ENCODE measurements at places on chromosomes 12 and 14. TPM values are rescaled to one million over a fixed set of nuclear protein-coding genes. Genes with fewer than 3 reads are reported as not detected.

NOVA1 gene
- 4.6 TPM for total RNA-seq

BEGAIN gene
- total RNA-seq, result 7.2 TPM

KLRB1 gene
- not detected for total RNA-seq

PCED1B gene
- total RNA-seq, result 44.4 TPM

SLC17A8 gene
- not detected for total RNA-seq

C12orf54 gene
- total RNA-seq, result not detected

FITM1 gene
- 0.07 TPM for total RNA-seq

RBP5 gene
- total RNA-seq, result not detected

BHLHE41 gene
- 0.66 TPM for total RNA-seq

NRL gene
- 0.92 TPM for total RNA-seq

EML1 gene
- 38.0 TPM for total RNA-seq

OAS1 gene
- total RNA-seq, result 56.9 TPM

DAO gene
- not detected for total RNA-seq

FOXN4 gene
- total RNA-seq, result 0.06 TPM

KRT78 gene
- not detected for total RNA-seq

RPGRIP1 gene
- total RNA-seq, result 0.23 TPM

KRT6A gene
- total RNA-seq, result 1.4 TPM

MANSC1 gene
- total RNA-seq, result 3.9 TPM

MGP gene
- total RNA-seq, result not detected

ANO6 gene
- 69.2 TPM for total RNA-seq

SMIM41 gene
- not detected for total RNA-seq

TMTC2 gene
- total RNA-seq, result 1.1 TPM

TMEM132D gene
- total RNA-seq, result not detected

P2RX2 gene
- not detected for total RNA-seq

KCNMB4 gene
- total RNA-seq, result 0.47 TPM

PPM1H gene
- total RNA-seq, result 7.1 TPM

ETFBKMT gene
- total RNA-seq, result 0.96 TPM

EFS gene
- not detected for total RNA-seq

KRT79 gene
- 0.05 TPM for total RNA-seq

PPP1R36 gene
- 0.14 TPM for total RNA-seq

SPIC gene
- not detected for total RNA-seq

C12orf42 gene
- total RNA-seq, result not detected

DPPA3 gene
- not detected for total RNA-seq

DNAJC22 gene
- 20.7 TPM for total RNA-seq

KRT2 gene
- not detected for total RNA-seq

DCN gene
- not detected for total RNA-seq

ISCA2 gene
- 38.7 TPM for total RNA-seq

ETV6 gene
- 5.0 TPM for total RNA-seq

PTPN6 gene
- total RNA-seq, result 12.6 TPM

GUCY2C gene
- not detected for total RNA-seq

ADGRD1 gene
- total RNA-seq, result 0.56 TPM

ALDH1L2 gene
- 3.3 TPM for total RNA-seq

MIP gene
- total RNA-seq, result not detected

TSHR gene
- total RNA-seq, result not detected

ALX1 gene
- total RNA-seq, result 6.7 TPM

TAS2R42 gene
- not detected for total RNA-seq

GLT1D1 gene
- not detected for total RNA-seq

ST8SIA1 gene
- total RNA-seq, result 0.06 TPM

FBXO21 gene
- total RNA-seq, result 44.3 TPM

SERPINA9 gene
- total RNA-seq, result not detected

HAL gene
- total RNA-seq, result 0.16 TPM

OLR1 gene
- total RNA-seq, result 0.67 TPM

VRTN gene
- not detected for total RNA-seq

EIF2S3B gene
- total RNA-seq, result 0.88 TPM

PRH2 gene
- total RNA-seq, result not detected

ASIC1 gene
- total RNA-seq, result 6.6 TPM

GAPDH gene
- total RNA-seq, result 8,783 TPM
